ENCODE measurements at places on chromosomes 1 and 21.

DNA sequence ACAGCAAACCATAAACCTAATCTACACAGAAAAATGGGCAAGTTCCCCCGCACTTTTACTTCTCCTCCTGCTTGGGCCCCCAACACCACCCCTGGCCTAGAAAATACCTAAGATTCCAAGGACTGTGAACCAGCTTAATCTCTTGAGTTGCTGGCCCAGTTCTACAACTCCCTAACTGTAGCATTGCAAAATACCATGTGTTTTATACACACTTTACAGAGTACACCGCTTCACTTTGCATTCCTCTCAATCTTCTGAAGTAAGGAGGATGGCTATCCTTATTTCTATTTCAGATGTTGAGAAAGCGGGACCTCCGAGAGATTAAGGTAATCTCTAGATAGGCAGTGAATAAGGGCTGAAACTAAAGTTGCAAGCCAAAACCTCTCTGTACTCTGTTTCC is 408.3 kb upstream of the NR5A2 start:
- no peak for DNase-seq

DNA sequence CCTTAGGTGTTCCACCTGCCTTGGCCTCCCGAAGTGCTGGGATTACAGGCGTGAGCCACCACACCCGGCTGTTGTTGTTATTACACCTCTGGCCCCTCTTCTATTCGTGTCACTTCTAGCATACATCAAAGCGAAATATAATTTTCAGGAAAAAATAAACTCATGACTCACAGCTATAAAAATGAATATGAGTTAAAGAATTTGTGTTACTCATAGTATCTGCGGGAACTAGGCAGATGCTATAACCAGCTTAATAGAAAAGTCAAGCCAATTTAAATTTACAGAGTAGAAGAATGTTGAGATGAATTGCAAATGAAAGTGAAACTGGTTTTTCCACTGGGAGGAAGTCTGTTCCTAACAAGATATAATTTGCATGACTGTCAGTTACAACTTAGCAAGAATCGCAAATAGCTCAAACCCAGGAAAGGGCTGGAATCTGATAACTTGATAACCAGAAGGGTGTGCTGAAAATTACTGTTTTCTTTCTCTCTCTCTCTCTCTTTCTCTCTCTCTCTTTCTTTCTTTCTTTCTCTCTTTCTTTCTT is 11.2 kb downstream of the OR2W3 start:
- no peak for DNase-seq

- DNase-seq = peak; percentile 60
Measured at GRCh38 chr1:183227422-183228346, 41.6 kb downstream of the LAMC2 start.

DNA sequence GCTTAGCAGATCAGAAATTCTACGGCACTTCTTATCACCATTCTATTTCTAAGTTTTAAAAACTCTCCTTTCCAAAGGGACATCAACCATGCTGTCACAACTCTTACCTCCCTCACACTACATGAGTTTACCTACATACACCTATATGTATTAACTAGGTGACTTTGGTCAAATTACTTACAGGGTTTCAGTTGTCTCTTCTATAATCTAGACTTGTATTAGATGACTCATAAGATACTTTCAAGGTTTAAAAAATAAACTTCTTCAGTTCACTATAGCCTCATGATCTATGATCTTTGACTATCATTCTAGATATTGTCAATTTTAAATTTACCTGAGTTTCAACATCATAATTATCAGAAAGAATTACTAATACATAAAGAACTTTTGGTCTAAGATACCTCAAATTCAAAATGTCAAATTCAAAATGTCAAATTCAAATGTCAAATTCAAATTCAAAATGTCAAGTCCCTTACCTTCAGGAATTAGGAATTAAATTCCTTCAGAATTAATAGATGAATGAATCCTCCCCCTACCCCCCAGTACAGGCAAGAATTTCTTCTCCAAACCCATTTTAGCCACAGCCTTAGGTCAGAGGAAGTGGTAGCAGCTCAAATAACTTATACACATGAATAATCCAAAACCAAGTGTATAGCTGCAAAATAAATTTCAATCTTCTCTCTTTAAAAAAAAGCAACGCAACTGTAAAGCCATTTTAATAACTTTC is 31.1 kb downstream of the OTUD7B start:
- DNase-seq = no peak

All from vagina (tissue), 2 donors.